ENCODE measurements at places on chromosomes 7 and 10.
A peak's percentile ranks its signal among the peaks of the same experiment; 100 is the strongest.

- peak; percentile 10 for DNase-seq
Measured at GRCh38 chr7:111832174-111832573, 269.9 kb upstream of the IMMP2L start.

DNA sequence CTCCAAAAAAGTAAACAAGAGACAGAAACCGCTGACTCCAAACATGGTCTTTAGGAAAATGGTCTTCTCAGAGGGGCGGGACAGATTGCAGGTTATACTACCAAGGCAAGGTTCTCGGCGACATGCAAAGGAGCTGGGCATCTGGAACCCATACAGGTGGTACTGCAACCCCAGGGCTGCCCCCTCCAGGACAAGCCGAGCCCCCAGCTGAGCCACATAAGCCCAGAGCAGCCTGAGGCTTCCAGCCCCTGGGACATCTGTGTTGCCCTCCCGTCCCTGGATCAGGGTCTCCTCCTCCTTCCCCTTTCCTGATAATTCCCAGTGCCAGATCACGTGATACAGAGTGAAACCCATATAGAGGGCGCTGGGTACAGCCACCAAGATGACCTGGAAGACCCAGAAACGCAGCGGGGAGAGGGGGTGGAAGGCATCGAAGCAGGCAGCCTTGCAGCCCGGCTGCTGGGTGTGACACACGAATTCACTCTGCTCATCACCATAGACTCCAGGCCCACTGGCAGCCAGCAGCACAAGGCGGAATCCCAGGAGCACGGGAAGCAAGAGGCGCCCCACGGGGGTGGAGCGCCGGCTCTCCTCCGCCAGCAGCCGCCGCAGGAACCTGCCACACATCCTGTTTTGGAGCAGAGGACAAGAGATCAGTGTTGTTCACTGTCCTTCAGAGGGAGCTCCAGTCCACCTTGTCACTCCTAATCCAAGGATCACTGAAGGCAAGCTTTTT, at the start of gene GJC3:
TSS of gene GJC3 (minus strand) at position 627 of the 736 bp plus-strand sequence. CDS start at position 627, 0 bp downstream.
- DNase-seq = peak; percentile 35

DNA sequence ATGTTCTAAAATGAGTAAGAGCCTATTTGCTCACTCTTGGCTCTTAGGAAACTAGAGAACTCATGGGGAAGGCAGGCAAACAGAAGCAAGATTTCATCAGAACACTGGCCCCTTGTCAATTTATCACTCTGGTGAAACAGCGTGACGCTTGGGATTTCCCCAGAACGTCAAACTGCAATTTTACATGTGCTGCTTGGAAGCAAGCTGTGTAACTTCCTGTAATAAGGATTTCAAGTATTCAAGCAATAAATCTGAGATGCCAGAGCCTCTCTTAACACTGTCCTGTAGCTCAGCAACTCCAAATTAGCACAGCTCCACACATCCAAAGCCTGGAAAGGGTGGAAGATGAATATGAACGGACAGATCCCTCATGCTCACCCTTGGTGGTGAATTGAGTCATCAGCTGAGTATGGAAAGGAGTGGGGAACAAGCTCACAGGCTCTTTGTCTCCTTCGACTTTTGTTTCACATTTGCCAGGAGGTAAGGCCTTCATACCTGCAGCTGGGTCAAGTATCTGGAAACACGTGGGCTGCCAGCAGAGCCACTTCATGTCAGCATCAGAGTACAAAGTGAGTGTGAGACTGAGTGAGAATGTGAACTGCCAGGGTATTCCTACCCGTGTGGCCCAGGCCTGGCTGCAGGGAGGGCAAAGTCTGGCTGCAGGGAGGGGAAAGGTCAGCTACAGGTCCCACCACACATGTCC, 140.4 kb upstream of the NAMPT start:
- peak; percentile 100 for DNase-seq

DNA sequence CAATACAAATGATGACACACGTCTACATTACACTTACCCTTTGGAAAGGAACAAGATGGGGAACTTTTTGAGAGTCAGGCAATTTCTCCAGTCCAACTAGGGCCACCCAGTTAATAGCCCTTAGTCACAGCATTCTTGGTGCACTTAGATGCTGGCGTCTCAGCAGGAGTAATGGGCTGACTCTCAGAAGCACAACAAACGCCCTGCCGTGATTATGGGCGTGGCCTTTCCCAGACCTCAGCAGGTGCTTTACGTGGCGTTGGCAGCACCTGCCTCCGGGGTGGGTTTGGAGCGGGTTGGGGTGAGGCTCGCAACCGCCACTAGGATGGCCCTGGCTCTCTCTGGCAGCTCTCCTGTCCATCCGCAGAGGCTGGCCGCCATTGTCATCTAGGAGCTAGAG, 147.6 kb upstream of the SHH start:
- no peak for DNase-seq

GRCh38 chr7:81402227-81402626, 367.6 kb downstream of the HGF start:
- peak; percentile 17 for DNase-seq

DNA sequence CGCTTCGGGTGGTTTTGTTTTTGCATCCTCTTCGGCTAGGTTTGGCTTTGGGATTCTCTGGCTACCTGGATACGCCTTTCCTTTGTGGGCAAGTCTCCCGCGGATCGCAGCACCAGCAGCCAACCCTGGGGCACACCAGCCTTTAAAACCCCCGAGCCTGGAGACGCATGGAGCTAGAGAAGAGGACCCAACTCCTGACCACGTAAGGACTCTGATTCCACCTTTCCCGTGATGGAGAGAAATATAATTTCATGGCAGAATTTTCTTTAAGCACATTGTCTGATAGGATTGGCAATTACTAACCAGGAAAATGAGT, 535.4 kb upstream of the GALNT17 start:
- no peak for DNase-seq

DNA sequence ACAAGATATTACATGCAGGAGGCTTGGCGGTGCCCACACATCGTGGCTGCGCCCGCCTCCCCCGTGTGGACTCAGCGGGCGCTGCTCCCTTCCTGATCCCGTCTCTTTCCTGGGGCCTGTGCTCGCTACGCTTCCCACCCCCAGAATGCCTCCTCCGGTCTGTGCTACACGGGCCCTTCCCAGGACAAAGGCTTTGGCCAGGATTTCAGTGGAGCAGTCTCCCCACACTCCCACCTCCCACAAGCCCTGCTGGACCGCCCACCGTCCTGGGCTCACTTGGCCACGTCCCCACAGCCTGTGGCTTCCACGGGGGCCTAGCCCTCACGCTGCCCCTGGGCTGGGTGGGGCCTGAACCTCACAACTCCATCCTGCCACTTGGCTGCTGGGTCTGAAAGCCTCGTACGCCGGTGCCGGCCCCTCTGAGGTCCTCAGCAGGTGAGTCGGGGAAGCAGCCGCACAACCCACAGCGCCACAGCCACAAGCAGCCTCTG, 17.3 kb downstream of the CFAP46 start:
- DNase-seq = no peak

GRCh38 chr7:8908889-8909288, 475.5 kb downstream of the NXPH1 start:
- DNase-seq = no peak

DNA sequence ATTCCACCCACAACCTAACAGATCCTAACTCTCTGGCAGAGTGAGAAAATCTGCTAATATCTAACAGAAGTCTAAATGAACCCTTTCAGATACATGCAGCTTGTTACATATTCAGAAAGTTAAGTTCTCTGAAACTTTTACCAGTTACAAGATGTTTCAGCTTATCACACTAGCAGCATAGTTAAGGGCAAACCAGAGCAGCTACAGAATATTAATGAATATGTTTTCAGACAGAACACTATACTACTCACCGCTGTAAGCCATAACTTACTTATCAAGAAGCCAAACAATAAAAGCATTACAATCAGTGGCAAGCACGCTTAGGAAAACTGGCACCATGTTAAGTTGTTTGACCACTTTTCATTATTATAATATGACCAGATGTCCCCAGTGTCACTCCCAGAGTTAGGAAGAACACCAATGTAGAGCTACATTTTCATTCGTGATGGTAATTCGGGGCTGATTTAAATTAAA, 2.7 kb downstream of the ITGB1 start:
- no peak for DNase-seq

DNA sequence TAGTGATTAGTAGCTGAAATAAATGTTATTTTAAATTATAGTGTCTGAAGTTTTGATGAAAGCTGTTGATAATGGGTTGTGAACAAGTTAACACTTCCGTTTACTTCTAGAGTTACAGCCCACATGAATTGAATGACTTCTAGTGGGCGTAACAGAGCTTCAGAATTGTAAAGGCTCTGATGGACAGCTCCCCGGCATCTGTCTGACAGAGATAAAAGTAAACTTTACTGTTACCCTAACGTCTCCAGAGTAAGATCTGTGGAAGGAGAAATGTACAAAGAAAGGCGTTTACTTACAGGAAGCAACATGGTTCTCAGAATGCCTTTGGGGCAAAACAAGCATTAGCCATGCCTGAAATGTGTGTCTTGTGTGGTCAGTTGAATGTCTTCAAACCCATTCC, 124.4 kb downstream of the ADARB2 start:
- no peak for DNase-seq

GRCh38 chr10:119608316-119609155, 11.8 kb upstream of the TIAL1 start:
- DNase-seq = peak; percentile 23

DNA sequence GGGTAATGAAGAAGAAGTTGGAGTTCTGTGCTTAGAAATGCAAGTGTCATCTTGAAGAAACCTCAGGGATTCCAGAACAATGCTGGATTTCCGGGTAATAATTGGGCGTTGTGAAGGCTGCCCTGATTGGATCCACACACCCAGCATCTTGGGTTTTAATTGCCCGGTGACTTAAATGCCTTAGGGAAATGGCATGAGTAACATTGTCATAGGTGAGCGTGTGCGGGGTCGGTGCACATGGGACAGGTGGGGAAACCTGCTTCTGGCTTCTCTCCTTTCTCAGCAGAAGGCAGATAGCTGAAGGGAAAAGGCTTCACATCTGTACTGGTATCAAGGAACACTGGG, 15.2 kb upstream of the CAMK1D start:
- no peak for DNase-seq

GRCh38 chr10:78139341-78139740, 105.7 kb downstream of the RPS24 start:
- no peak for DNase-seq

GRCh38 chr10:46079831-46080585, 33.9 kb upstream of the MSMB start:
- DNase-seq = peak; percentile 61
